ENCODE measurements at places on chromosomes 11 and 22. TPM values are rescaled to one million over a fixed set of nuclear protein-coding genes. Genes with fewer than 3 reads are reported as not detected.

OR6T1 gene
- total RNA-seq, result not detected

- no peak for DNase-seq
Observed at GRCh38 chr11:116221351-116221750, 551.4 kb downstream of the BUD13 start.

GRCh38 chr11:119536801-119537200 lies 113.8 kb upstream of the THY1 start:
- DNase-seq, result no peak

- no peak for DNase-seq
Observed at GRCh38 chr11:117424781-117425180, 97.1 kb downstream of the CEP164 start.

GPHA2 gene
- 0.49 TPM for total RNA-seq

OR4A16 gene
- not detected for total RNA-seq

- no peak for DNase-seq
Observed at GRCh38 chr11:102678022-102678421, 27.5 kb downstream of the MMP27 start.

DNA sequence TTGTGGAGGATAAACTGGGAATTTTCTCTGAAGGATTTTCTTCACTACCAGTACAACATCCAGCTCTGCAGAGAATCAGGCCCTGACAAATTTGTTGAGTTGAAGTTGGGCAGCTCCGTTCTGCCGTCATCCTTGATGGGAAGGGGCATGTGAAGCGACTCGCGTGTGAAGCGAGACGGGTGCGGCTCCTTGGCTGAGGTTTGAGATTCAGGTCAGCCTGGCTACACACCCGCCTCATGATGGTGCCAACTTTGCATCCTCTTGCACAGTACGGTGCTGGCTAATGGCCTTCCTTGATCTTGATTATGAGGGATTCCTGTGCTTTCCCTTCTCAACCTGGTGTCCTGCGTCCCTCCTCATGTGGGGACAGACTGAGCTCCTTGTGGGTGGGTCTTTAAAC lies 19.7 kb upstream of the CDC42EP2 start:
- no peak for DNase-seq
